ENCODE measurements at places on chromosomes 4 and X.
A peak's percentile ranks its signal among the peaks of the same experiment; 100 is the strongest.

- no peak for DNase-seq
These were observed 366.4 kb upstream of the CASK start for GRCh38 chrX:42289492-42290385.

DNA sequence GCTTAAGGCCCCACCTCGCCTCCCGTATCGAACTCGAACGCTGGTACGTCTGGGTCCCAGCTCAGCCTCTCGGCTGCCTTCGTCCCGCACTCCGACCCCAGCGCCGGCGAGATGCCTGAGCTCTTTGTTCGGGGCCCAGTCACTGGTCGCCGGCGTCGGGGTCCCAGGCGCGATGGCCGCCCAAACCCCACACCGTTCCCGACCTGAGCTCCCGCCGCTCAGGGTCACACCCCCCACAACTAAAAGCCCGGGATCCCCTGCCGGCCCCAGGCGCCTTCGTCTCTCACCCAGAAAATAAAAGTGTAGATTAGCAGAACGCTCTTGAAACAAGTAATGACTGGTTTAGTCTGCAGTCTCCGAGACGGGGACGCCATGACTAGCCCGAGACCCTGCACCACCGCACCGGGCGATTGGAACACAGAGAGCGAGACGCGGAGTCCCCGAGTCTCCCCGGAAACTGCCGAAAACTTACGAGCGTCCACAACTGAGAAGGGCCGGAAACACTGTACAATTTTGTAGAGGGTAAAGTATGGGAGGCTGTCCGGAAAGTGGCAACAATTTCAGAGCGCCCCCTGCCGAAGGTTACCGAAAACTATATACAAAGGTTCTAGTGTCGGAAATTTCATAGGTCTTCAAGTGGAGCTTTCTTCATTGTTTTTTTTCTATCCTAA is at the start of gene TSPAN6:
Gene TSPAN6, minus strand, starts transcription at position 486 of the 671 bp plus-strand sequence. Its CDS starts 112 bp downstream, at position 374.
- DNase-seq = peak; percentile 24

DNA sequence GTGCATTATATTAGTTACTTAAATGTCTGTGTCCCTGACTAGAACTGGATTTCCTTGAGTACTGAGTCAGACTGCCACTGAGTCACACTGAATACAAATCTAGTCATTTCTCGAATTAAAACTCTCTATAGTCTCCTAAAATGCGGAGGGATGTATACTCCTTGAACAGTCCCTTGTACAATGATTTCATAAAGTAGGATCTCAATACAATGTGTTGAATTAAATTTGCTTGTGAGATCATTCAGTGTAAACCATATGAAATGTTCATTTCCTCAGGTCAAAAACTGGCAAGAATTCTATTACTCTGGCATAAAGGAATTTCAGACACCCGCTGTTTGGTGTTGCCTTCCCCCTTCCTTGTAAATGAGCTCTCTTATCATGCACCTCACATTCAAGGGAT is 17.5 kb upstream of the FAM241A start:
- DNase-seq = no peak

- no peak for DNase-seq
These were observed 44.5 kb downstream of the SLC2A9 start for GRCh38 chr4:9976781-9977180.

- no peak for DNase-seq
These were observed at the start of gene LGI2 for GRCh38 chr4:25030277-25031076. TSS of gene LGI2 (minus strand) at chr4:25030946. CDS start at chr4:25030693, 253 bp downstream.

DNA sequence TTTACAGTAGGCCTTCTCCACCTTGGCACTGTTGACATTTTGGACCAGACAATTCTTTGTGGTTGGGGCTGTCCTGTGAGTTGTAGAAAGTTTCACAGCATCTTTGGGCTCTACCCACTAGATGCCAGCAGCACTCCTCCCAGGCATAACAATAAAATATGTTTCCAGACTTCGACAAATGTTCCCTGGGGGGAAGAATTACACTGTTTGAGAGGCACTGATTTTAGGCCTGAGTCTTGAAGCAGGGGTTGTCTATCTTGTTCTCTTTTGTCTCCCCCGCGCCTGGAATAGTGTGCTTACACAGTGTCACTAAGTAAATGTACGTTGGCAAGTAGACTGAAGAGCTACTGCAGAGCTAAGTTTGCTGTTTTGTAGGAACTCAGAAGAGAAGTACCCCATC is 254.4 kb upstream of the BOD1L1 start:
- DNase-seq = no peak

DNA sequence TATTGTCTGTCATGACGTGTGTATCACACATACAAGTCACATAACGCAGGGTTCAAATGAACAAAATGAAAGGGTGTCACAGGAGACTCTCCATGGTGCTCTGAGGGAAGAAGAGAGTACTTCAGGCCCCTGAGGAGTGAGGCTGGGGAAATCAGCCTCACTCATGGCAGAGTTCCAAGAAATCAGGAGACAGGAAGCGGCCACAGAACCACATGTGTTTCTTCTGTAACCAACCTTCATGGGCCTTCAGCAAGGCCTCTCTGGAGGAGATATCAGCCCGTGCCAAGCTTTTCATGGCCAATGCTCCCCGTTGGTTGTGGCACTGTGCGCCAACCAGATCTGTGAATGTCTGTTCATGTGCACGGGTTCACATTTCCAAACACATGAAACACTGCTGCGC is 76.0 kb downstream of the NAT8L start:
- DNase-seq = no peak

DNA sequence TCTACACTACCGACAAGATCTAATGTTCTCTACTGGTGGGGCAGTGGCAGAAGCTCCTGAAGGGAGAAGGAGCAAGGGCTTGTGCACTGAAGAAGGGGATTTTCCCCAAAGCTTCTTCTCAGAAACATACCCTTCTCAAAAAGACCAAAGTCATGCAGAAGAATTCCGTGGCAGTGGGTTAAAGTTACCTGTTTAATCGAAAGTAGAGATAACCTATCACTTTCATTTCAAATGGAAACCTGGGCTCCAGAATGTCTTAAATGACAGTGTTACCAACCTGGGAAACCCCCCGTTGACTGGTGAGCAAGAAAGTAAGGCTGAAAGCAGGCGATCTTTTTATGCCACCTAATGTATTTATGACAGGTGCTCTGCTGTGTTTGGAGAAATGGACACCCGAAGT is 92.5 kb upstream of the TEX13D start:
- DNase-seq = no peak

GRCh38 chrX:10628906-10629305 is 8.5 kb upstream of the MID1 start:
- no peak for DNase-seq

- DNase-seq = no peak
These were observed 413.2 kb downstream of the FGF13 start for GRCh38 chrX:138298268-138298667.

DNA sequence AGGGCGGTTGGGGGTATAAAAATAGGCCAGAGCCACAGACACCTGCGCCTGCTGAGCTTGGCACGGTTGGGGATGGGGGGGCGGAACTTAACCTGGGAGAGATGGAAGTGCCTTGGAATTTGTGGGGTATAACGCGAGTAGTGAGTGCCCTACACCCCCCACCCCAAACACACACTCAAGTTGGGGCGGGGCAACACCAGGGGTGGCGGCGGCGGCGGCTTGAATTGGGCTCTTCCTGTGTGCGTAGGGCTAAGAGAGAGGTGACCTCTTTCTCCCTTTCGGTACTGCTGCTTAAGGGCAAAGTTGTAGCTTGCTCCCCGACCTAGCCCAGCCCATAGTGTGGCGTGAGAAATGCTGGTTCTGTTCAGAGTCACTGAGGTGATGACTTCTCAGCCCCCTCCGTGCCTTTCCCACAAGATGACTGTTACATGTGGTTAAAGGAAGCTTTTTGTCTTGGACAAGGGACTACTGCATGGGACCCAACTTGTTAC is 839 bp downstream of the STK26 start:
- no peak for DNase-seq

DNA sequence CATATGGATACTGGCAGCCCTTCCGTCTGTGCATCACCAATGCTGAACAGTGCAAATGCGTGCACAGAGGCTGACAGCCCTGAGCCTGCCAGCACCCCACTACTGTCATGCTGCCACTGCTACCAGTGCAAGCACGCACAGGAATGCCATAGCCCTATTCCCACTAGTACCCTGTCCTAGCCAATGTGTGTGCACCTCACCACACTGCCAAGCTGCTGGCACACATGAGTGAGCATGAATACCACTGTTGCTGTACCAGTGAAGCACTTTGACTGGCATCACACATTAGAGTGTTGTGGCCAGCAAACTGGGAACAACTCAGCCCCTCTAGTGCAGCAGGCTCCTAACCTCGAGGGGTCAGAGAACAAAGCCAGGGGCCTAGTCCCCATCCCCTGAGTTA is 102.9 kb upstream of the PCDH10 start:
- no peak for DNase-seq

GRCh38 chr4:7970361-7970946 is 30.8 kb upstream of the AFAP1 start:
- no peak for DNase-seq

- no peak for DNase-seq
These were observed 253.7 kb upstream of the DIAPH2 start for GRCh38 chrX:96430756-96431455.

DNA sequence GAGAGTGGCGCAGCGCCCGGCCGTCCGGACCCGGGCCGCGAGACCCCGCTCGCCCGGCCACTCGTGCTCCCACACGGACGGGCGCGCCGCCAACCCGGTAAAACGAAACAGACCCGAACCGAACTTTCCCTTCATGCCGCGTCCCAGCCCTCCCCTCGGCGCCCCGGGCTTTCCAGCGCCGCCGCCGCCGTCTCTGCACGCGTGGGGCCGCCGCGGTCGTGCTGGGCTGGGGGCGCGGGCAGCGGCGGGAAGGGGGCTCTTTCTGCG is 222 bp downstream of the SMAD1 start:
- DNase-seq = no peak

DNA sequence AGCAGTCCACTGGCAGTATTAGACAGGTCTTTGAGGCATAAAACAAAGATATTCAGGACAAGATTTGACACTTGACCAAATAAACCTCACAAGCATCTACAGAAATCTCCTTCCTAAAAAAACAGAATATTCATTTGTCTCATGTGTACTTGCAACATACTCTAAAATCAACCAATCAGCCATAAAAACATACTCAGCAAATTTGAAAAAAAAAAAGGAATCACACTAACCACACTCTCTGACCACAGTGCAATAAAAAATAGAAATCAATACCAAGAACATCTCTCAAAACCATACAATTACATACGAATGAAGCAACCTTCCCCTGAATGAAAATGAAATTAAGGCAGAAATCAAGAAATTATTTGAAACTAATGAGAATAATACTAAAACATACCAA is 591.3 kb downstream of the FAM133A start:
- DNase-seq = no peak

DNA sequence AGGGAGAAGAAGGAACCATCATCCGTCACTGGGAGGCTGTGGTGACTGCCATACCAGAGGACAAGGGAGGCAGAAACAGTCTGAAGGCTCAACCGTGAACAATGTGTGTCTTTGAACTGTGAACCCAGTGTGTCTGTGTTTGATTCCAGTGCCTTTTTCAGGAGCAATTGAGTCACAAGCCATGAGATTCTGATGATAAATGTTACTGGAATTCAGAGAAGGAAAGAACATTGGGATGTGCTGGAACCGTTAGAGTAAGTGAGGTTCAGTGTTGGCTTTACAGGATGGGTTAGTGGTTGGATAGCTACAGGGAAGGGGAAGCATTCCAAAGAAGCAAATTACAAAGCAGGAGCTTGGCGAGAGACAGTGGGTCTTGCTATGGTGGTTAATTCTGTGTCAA is 464.4 kb downstream of the TRIML1 start:
- DNase-seq = no peak

DNA sequence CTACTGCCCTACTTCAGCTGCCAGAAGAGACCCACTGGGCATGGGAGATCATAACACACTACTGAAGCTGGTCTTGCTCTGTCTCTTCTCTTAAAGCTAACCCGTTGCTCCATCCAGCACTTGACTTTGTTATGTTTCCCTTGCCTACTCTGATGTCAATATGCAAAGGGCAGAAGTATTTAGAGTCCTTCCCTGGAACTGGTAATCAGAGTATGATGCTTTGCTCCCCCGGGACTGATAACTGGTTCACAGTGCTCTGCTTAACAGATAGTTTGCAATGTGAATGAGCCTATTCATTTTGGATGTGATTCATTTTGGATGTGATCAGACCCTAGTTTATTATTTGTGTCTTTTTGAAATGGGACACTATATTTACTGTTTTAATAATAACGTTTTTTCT is 12.3 kb upstream of the UCP1 start:
- DNase-seq = no peak

DNA sequence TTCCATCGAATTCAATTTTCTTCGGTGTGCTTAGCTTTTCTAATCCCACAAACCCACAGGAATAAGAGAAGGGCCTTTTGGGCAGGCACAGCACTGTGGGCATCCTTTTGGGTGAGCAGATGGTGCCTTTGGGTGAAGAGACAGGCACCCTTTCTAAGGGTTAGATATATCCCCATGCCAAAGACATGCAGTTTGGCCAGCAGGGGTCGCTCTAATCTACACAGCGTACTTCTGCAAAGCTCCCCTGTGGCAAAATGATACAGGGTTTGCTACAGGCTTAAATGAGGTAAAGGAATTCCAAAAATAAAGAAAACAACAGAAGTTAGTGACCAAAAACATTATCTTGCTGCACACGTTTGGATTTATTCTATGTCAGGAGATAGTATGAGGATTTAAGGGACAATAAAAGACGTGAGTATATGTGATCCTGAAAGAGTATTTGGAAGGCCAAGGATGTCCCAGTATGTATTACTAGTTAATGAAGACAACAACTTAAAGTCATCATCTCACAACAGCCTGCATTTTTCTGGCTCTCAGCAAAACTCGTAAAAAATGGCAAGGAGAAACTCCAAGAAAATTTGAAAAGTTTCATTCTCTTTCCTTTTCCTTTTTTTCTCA is 49.5 kb downstream of the PHEX start:
- no peak for DNase-seq

- DNase-seq = no peak
These were observed 9.5 kb downstream of the ADH4 start for GRCh38 chr4:99134586-99134985.

DNA sequence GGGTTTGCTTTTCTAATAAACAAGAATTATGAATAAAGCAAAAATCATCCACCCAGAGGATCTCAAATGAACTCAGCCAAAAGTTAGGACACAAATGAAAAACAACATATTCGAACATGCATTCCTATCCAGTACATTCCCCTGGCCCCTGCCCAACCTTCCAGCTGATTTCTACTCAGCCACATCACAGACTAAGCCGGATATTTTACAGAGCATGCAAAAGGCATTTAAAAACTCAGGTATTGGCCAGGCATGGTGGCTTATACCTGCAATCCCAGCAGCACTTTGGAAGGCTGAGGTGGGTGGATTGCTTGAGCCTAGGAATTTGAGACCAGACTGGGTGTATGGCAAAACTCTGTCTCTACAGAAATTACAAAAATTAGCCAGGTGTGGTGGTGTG is 54.6 kb downstream of the RELL1 start:
- DNase-seq = no peak

- DNase-seq = no peak
These were observed 303.8 kb upstream of the KLF3 start for GRCh38 chr4:38360201-38360600.

DNA sequence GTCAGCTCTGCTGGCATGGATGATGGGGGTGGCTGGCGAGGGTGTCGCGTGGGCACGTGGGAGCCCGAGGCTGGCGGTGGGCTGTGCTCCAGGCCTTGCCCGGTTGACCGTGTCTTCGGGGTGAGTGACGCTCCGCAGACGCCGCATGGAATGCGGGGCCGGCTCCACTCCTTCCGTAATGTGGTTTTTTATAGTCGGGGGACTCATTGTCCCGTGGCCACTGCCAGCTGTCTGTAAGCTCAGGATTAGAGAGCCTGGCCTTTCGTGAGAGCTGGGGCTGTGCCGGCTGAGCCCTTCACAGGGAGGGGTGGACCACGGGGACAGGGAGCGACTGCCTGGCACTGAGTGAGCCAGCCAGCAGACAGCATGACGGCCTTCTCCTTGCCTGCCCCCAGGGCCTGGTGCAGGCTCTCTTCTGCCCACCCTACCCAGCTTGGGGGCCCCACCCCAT is 20.4 kb downstream of the DOK7 start:
- DNase-seq = no peak

Measured in stimulated activated CD4-positive, alpha-beta T cell treated with anti-CD3 and anti-CD28 coated beads, Interleukin-1b, Interleukin-23, amount 100 ng/mL, for 1 hour (primary cell).